ENCODE measurements at places on chromosomes 3 and 15.

GRCh38 chr15:74540161-74540760 lies 759 bp upstream of the ARID3B start:
- no peak for DNase-seq

GRCh38 chr15:101115393-101115785 lies 136.5 kb downstream of the CHSY1 start:
- no peak for DNase-seq

DNA sequence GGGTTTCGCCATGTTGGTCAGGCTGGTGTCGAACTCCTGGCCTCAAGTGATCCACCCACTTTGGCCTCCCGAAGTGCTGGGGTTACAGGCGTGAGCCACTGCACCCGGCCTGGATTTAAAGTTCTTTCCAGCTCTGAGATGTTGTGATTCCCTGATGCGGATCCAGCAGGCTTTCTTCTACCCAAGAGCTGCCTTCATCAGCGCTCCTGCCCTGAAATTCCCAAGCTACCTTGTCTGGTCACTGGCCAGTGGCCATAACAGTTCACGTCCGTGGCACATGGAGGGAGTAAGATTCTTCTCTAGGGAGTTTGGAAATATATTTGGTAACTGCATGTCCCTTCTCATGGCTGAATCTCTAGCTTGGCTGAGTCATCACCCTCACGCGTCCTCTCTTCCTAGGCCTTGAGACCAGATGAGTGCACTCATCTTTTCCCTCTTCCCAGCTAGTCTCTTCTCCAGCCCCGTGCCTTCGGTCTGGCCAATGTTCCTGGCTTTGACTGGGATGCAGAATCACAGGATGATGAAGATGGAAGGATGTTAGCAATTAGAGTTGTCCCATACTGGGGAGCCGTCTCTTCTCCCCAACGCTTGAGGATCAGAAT lies 29.8 kb upstream of the APOD start:
- no peak for DNase-seq

GRCh38 chr3:124467980-124468902 lies 262.0 kb upstream of the UMPS start:
- DNase-seq, result no peak

- DNase-seq, result no peak
These were observed 51.9 kb upstream of the ATP2B2 start for GRCh38 chr3:10557250-10557649.

- no peak for DNase-seq
These were observed 30.4 kb downstream of the SLC6A20 start for GRCh38 chr3:45765958-45766357.

DNA sequence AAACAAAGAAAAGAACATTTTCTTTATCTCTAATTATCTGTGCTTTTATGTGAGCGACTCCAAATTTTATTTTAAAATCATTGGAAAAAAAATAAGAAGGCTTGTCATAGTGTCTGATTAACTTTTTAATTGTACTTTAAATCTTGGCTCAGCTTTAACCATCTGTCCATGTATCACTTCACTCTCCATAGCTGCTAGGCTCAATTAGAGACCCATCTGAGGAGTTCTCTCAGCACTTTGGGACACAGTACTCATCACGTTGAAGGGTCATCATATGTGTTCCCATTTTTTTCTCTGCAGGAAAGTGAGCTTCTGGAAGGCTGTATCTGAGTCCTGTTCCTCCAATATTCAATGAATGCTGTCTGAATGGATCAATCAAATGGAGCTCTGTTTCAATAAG lies 908.5 kb upstream of the ROBO1 start:
- DNase-seq, result no peak

GRCh38 chr15:83018436-83018835 lies 7.0 kb upstream of the C15orf40 start:
- no peak for DNase-seq

DNA sequence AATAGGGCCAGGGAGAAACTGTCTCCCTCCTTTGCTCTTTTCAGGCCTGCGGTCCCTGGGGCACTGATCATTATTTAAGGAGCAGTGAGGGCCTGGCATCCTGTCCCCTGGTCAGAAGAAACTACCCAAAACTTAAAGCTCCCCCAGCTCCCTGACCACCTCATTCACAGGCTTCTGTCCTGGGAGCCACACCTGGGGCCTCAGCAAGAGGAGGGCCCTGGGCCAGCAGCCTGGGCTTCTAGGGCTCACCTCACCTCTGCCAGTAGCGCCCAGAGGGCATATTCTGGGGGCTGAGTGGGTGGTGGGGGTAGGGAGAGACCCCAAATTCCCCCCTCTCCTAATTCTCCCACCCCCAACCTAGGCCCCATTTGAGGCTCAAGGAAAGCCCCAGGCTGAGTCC lies 4.7 kb upstream of the GRM2 start:
- DNase-seq, result no peak

DNA sequence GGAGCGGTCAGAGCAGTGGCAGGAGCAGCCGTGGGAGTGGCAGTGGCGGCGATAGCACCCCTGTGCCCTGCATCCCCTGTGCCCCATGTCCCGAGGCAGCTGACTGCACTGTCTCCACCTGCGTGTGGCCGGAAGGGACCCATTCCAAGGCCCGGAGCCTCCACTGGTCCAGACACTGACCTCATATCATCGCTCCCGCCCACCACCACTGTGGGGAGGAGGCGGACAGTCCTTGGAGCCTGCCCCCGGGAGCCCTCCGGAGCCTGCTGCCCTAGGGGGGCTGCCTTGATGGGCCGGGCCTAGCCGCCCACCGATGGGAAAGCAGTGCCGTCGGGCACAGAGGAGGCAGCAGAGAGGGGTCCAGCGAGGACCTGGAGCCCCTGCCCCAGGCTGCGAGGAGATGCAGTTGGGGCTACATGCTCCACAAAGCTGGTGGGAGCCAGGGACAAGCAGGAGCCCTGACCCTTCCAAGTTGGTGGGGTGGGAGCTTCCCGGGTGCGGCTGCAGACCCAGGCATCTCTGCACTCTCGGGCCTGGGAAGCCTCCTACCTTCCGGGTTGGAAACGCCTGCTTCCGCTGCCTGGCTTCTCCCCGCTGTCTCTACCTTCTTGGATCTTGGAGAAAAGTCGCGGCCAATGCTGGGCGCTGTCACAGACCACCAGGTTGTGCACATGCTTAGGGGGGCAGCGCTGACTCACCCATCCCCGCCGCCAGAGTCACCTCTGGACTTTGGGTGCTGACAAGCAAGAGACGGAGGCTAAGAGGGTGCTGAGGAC lies 283.2 kb upstream of the ROBO1 start:
- DNase-seq, result no peak

DNA sequence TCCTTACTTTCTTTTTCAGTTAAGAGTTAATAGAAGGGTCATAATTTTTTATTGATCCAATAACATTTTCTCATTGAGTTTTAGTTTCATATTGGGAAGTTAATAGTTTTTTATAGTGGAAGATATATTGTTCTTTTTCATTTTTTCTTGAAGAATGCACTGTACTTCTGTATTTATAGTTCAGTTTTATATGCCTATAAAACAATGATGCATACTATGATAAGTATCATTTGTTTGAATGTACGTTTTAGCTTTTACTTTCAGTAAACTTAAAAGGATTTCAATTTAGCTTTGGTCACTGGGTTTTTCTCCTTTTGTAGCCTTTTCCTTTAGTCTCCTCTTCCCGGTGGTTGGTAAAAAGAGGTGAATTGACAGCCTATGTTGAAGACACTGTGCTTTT lies 98.8 kb downstream of the DHX36 start:
- DNase-seq, result no peak

DNA sequence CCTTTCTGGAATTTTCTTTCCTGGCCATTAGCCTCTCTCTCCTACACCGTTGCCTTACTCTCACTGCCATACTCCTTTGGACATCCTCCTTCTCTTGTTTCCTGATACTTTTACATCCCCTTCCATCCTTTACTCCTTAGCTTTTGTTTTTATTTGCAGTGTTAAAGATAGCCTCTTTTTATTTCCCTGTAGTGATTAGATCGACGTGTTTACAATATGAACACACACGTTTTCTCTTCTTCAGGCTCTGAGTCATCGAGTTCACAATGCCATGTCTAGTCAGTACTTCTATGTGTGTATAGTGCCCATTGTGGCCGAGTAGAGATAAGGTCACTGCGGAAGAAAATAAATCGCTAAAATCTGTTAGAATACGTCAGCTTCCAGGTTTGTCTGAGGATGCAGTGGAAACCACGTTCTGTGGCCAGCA lies 208.5 kb downstream of the LPP start:
- no peak for DNase-seq

DNA sequence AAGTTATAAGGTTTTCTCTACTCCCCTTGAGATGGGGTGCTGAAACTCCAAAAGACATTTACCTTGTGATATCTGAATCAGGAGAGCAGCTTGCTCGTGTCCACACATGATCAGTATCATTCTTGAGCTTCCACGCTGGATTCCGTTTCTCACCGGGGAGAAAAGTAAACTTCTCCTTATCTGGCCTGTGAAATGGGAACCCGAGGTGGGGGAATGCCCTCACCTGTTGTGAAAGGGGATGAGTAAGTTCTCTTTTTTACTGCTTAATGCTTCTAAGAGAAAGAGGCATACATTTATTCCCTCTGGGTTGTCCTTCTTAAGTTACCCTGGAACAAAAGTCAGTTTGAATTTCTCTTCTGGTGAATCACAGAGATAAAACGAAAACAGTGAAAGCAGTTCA lies 440.5 kb upstream of the ADAMTS9 start:
- no peak for DNase-seq

DNA sequence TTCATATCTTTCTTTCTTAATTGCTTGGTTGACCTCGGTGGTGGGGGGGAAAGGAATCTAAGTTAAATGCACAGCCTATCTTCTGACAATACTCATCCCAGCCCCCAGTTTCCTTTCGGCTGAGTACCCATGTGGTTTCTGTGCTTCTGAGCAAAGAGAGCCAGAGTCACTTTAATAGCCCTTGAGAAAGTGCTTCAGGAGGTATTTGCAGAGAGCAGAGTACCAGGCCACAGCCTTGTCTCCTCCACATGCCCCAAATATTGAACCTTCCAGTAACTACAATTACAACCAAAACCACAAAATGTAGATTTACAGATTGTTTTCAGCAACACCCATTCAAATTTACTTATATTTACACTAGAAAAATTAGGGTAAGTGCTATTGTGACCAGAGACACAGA lies 647.4 kb downstream of the NR2F2 start:
- DNase-seq, result no peak

DNA sequence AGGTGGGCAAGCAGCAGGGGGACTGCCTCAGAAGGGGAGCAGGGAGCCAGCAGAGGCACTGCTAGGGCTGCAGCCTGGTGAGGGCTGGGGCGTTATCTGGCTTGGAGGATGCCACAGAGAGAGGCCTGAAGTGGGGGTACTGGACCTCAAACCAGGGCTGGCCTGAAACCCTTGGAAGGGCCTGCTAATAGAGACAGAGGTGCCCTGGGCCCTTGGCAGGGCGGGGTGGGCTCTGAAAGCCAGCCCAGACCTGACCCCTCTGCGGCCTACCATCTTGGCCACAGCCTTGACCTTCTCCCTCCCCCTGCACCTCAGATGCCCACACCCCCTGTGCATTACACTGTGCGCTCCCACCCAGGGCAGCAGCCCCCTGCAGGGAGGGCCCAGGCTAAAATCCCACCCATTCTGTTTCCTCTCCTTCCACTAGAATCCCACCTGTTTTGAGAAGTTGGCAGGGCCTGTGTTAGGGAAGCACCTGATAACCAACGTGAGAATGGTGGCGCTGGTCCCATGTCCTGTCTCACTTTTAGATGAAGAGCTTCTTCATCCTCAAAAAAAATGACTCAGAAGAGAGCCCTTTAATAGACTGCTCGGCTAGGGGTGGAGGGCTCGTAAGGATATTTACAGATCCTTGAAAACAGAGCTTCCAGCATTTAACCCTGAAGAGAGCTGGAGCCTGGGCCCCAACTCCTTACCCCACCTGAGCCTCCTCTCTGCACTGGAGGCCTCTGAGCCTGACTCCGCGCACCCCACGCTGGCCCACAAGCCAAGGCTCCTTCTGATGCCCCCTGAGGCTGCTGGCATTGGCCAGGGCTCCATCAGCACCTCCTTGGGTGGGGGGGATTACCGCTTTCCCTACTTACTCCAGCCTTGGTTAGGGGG lies 29.8 kb downstream of the LOXL1 start:
- no peak for DNase-seq

- DNase-seq, result no peak
These were observed 168.3 kb downstream of the NEK10 start for GRCh38 chr3:27200721-27201489.

GRCh38 chr15:81531109-81531592 lies 157.1 kb upstream of the TMC3 start:
- no peak for DNase-seq

- no peak for DNase-seq
These were observed 115.6 kb upstream of the MLF1 start for GRCh38 chr3:158455406-158455805.

GRCh38 chr15:52673312-52673711 lies 5.9 kb downstream of the ATOSA start:
- DNase-seq, result no peak

DNA sequence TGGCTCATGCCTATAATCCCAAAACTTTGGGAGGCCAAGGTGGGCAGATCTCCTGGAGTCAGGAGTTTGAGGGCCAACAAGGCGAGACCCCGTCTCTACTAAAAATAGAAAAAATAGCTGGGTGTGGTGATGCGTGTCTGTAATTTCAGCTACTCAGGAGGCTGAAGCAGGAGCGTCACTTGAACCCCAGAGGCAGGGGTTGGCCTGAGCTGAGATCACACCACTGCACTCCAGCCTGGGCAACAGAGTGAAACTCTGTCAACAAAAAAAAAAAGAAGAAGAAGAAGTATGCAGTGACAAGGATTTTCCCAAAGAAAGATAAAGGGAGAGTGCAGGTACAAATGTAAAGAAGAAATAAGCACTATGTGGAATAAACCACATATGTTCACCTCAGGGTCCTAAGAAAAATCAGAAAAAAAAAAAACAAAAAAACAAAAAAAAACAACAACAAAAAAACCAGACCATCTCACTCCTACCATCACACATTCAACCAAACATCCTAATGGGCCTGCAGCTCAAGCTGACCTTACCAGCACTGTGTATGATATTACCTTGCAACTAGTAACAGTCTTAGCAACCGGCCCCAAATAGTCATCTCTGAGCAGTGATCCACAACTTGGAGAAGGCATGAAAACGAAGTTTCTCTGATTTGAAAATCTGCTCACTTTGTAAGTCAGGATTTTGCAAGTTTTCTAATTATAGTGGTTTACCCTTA lies 296.7 kb upstream of the PROK2 start:
- DNase-seq, result no peak

DNA sequence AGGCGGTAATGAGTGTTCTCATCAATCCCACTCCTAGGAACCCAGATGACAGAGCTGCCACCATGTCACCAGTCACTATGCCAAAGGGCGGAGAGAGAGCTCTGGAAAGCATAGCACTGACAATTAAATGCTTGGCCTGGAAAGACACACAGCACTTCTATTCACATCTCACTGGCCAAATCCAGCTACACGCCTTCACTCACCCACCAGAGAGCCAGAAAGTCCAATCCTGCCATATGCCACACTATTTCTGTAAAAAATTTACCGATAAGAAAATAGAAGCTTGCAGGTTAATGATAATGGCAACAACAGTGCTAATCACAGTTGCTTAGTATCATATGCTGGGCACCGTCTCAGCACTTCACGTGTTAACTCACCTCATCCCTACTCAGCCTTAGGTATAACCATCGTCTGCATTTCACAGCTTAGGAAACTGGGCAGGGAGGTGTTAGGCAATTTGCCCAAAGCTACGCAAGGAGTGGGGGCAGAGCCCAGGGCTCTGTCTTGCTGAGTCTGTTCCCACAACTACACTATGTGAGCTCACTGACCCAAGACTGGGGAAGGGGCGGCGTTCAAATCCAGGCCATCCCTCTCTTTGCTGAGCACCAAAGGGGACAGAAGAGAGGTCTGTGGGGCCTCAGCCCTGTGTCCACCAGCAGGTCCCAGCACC lies 16.5 kb downstream of the KLHL25 start:
- DNase-seq, result no peak

All from stimulated activated CD4-positive, alpha-beta T cell treated with anti-CD3 and anti-CD28 coated beads, TNF-alpha, amount 100 ng/mL, for 4 hours (primary cell).